ENCODE measurements at places on chromosomes 16 and 17.

DNA sequence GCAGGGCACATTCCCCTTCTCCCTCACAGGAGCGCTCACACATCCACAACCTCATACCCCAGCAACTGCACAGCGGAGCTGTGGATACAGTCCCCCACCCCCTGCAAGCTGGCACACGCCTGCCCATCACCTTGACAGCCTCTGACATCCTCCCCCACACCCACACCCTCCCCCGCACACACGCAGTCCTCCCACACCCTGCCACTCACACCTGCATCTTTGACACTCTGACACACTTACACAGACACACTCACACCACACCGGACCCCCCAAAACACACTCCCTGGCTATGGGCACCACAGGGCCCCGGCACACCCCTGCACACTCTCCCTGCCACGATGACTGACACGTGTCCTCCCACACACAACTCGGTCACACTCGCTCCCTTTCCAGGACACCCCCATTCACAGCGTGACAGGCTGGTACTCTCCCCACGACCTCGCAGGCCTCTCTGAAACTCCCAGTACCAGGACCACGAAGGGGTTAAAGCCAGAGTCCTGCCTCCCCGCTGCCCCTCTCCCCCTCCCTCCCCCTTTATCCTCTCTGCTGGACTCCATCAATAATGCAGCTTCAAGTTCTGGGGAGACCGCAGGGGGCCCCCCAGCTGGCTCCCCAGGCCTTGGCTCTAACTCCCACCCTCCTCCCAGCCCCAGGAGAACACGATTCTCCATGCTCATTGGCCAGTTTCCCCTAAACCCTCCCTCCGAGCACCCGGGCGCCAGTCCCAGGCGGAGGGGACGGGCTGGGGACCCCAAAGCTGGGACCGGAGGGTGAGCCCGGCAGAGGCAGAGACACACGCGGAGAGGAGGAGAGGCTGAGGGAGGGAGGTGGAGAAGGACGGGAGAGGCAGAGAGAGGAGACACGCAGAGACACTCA is at the start of gene PPP1R1B:
Gene PPP1R1B (plus strand): TSS at position 782 of the 876 bp plus-strand sequence. CDS start 441 bp downstream, outside the sequence.
- no peak for DNase-seq

- no peak for DNase-seq
These were observed 13.1 kb downstream of the MPO start for GRCh38 chr17:58267347-58268324.

- DNase-seq: no peak
These were observed 34.6 kb upstream of the PVALEF start for GRCh38 chr17:81130385-81131361.

GRCh38 chr17:73679476-73679875 is 35.2 kb upstream of the SDK2 start:
- DNase-seq: no peak

- DNase-seq: no peak
These were observed 10.8 kb upstream of the RIPOR1 start for GRCh38 chr16:67517661-67518423.

DNA sequence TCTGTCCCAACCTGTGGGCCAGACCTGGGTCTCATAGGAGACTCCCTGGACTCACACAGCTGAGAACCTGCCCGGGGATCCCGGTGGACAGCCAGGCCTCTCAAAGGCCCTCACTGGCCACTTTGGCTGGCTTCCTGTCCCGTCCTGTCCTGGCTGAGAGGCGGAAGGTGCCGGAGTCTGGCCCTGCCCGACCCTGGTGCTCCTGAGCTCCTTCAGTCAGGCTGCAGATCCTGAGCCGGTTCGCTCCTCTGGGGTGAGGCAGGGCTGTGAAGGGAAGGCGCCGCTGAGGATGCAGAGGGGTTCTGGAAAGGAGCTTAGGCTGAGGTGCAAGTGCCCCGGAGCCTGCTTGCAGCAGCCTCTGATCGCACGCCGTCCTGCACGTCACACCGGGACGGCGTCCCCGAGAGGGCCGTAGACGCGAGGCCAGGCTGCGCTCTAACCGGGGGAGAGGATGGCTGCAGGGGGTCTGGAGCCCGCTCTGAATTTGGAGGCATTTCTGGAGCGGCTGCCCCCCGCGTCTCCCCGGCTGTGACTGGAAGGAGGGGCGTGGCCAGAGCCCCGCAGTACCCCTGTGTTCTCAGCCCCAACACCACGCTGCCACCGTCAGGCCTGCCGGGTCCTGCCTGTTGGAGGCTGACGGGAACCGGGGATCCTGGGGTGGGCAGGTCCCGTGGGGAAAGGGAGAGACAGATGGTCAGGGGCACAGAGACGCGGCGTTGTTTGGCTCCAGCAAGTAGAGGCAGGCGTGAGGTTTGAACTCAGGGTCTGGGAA is 4.1 kb downstream of the HGS start:
- DNase-seq: no peak

DNA sequence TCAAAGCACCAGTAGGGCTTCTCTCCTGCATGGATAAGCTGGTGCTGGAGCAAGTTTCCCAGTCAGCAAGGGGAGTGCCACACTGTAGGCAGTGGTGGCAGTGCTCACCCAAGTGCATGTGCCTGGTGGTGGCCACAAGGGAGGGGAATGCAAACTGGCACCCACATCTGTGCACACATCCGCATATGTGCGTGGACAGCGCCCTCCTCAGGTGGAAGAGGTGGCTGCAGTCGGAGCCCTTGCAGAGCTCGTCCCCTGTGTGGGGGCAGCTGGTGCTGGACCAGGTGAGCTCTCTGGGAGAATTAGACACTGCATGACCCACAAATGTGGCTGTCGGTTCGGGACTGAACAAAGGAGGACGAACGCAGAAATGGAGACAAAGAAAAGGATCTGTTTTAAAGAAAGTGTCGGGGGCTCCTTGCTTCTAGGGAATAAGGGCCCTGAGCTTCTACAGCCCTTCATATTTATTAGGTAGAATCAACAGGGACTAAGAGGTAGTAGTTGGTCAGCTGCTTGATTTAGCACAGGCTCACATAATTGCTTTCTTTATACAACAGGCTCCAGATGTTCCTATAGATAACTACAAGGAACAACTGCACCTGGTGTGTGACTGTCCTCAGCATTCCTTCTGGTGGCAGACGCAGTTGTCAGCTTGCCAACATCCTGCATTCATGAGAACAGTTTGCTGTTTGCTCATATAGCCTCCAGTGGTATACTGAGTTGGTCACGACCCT is 5.3 kb upstream of the ZNF689 start:
- peak; percentile 25 for DNase-seq

- DNase-seq: no peak
These were observed 79.3 kb downstream of the PRKCB start for GRCh38 chr16:23914946-23915530.

GRCh38 chr17:14318918-14319205 is 18.0 kb downstream of the HS3ST3B1 start:
- no peak for DNase-seq

DNA sequence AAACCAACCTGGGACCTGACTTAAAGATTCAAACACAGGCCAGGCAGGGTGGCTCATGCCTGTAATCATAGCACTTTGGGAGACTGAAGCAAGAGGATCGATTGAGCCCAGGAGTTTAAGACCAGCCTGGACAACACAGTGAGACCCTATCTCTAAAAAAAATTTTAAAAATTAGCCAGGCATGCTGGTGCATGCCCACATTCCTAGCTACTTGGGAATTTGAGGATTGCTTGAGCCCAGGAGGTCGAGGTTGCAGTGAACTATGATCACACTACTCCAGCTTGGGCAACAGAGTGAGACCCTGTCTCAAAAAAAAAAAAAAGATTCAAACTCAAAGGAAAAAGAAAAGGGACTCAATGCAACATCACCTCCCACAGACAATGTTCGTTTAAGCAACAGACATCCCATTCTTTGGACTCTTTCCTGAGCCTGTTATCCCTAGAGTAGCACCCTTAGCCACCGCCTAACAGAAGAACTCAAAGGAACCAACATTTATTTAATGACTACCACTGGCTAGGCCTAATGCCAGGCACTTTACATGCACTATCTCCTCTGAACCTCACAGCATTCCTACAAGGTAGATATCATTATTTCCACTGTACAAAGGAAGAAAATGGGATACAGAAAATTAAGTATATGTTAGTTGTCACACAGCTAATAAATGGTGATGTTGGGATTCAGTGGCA is 12.7 kb downstream of the MYO18A start:
- no peak for DNase-seq

GRCh38 chr17:42197564-42198156 is 3.4 kb upstream of the GHDC start:
- DNase-seq: no peak

- DNase-seq: no peak
These were observed 3.2 kb upstream of the SLC47A2 start for GRCh38 chr17:19719355-19720209.

- no peak for DNase-seq
These were observed 283.1 kb downstream of the SEC14L1 start for GRCh38 chr17:77423589-77424451.

DNA sequence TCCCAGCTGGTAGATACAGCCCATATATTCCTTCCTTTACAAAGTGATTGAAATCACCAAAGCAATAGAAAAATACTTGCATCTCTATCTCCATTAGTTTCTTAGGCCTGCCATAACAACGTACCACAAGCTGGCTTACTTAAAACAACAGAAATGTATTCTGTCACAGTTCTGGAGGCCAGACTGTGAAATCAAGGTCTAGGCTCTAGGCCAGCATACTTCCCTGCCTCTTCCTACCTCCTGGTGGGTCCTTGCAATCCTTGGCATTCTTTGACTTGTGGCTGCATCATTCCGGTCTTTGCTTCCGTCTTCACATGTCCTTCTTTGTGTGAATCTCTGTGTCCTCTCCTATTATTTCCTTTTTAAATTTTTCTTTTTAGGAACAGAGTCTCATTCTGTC is 62.5 kb downstream of the ERCC4 start:
- DNase-seq: no peak

DNA sequence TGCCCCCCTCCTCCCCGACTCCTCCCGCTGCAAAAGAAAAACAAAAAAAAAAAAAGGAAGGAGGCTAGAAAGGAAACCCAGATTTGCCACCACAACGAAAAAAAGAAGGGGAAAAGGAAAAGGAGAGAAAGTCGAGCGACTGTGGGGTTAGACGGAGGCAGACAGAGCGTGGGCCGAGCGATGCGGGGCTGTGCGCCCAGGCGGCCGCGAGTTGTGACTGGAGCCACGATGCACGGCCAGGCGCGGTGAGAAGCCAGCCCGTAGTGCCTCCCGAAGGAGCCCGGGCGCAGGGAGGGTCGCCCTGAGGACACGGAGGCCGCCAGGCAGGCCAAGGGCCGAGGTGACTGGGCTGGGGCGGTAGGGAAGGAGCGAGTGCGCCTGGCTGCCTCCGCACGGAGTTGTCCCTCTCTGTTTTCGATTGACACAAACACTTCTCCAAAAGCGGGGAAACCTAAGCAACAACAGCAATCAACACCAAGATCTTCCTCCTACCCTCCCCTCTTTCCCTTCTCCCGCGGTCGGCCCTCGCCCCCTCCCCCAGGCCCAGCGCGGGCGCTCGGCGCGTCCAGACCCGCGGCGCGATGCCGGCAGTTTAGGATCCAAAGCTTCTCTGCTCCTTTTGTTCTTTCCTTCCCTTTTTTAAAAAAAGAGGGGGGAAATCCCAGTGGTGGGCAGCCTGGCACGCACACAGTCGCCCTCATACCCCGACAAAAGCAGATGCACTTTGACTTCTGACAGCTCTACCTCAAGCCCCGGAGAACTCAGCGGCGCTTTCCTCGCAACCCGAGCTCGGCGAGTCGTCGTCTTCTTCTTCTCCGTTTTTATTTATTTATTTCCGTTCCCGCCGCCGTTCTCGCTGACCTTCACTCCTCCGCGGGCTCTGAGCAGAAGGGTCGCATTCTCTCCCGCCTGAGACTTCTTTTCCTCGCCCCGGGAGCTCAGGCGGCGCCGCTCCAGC is at the start of gene LHX1:
Gene LHX1 (plus strand): TSS at position 475 of the 958 bp plus-strand sequence. CDS start 723 bp downstream, outside the sequence.
- DNase-seq: no peak

DNA sequence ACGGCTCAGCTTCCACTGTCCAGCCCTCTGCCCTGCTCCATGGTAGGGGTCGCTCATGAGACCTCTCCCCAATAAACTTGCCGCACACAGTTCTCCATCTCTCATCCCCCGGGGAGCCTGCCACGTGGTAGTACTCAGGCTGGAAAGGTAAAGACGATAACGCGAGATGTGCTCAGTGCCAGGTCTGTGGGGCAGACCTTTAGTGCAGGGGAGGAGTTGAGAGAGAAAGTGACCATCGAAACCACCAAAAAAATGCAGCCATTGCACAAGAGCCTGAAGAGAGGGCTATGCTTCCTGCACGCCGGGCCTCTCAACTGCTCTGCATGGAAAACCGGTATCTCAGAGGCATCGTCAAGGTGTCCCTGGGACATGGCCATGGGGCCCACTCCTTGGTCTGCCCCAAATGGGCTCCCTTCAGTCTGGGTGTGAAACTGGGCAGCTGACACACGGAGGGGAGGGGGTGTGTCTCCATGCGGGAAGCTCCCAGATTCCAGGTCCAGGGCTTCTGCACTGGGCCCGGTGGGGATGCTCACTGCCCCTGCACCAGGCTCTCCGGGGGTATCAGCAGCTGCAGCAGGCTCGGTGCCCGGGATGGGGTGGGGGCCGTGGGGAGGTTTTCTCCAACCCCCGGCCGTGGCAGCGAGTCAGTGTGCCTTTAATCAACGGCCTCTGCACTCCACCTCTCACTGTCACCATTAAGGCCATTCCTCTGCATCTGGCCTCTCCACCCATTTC is 4.7 kb upstream of the AANAT start:
- no peak for DNase-seq

DNA sequence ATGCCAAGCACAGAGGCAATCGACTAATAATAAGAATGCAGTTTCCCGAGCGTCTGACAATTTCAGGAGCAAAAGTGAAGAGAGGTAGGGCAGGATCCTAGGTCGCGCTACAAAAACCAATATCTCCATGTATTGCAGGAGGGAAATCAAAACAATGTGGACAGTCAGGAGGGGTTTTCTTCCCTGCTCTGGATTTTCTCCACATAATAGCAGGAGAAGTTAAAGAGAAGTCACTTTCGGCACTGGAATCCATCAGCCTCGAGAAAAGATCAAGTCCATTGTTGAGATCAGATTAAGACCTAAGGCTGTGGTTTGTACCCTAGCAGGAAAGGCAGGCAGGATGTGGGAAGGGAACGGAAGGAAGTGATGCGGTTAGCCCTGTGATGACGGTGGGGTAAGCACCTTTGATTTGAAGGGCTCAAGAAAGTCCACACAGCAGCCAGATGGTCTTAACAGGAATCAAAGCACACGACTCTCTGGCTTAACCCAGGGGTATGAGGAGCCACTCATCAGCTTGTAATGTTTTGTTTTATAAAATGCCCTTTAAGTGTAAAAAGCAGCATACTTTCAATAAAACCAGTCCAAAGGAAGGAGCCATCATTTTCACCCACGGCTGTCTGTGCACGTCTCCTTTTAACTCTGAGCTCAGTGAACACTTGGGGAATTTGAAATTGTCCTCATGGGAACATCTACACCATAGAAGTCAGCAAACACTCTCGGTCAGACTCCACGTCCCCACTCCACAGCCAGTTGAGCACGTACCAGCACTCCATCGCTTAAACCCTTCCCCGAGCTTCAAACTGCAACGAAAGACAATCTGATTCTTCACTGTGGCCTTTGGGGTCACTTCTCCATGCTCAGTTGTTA is 15.8 kb upstream of the AKTIP start:
- peak; percentile 69 for DNase-seq

DNA sequence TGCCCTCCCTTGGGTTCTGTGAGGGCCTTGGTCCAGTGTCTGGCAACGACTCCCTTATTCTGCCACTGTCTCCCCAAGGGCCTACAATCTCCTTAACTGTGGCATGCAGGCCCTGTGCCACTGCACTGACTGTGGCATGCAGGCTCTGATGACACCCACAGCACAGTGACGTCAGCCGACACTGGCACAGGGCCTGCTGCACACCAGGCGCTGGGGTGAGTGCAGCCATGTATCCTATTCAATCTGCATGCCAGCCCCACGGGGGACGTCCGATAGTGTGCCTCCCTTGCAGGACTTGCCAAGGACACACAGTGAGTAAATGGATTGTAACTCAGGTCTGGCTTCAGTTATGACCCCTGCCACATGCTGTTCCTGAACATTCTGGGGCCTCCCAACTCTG is 39.8 kb upstream of the RASD1 start:
- DNase-seq: no peak

All from GF-D8 (cell line).